Sciatic nerve (tissue), 2 donors: ENCODE measurements at places on chromosomes 1 and 21.

GRCh38 chr1:71273334-71273733 is 192.5 kb upstream of the ZRANB2 start:
- no peak for DNase-seq

GRCh38 chr1:244962130-244962529 is 97.8 kb upstream of the HNRNPU start:
- no peak for DNase-seq

DNA sequence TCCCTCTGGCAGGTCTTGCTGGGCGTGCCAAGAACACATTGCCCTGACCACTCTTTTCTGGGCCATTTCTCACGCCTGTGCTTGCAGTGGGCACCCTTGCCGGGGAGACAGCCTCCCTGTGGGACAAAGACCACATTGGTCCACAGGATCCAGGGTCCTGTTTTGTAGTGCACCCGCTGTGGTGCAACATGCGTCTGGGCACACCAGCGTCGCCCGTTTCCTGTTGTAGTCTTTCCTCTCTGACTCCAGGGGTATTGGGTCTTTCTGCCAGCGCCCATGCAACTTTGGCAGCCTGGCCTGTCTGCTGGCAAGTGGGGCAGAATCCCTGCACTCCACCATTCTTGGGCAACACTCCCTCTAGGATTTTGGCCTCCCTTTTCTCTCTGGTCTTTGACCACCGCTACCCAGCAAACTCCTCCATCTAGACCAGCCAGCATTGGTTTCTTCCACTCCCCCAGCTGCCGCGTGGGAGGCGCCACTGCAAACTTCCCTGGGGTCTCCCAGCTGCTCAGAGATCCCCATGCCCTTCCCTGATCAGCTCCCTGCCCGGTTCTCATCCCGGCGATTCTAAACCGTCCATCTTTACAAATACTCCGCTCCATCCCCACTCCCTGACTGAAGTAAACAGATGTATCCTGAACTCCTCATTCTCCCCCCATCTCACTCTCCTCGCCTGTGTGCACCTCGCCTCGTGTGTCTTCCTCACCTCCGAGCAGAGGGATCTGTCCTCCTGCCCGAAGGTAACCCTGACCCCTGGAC is 1.2 kb upstream of the TPRG1L start:
- no peak for DNase-seq

GRCh38 chr1:158039380-158039779 is 45.9 kb downstream of the KIRREL1 start:
- no peak for DNase-seq

- no peak for DNase-seq
These were observed 660.0 kb downstream of the PTPRC start for GRCh38 chr1:199298825-199299224.

- no peak for DNase-seq
These were observed 186.1 kb downstream of the TRABD2B start for GRCh38 chr1:47810964-47811682.

DNA sequence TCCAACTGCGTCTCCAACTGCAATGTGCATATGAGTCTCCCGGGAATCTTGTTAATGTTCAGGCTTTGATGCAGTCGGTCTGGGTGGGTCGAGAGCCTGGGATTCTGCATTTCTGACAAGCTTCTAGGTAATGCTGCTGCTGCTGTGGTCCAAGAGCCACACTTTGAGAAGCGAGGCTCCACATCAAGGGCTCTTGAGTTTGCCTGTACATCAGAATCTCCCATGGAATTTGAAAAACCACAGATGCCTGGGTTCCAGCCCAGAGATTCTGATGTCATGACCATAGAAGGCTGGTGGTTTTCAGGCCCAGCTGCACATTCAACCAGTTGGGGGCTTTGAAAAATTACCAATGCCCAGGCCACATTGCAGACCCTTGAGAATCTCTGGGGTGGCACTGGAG is 93.9 kb upstream of the TARDBP start:
- DNase-seq = no peak

DNA sequence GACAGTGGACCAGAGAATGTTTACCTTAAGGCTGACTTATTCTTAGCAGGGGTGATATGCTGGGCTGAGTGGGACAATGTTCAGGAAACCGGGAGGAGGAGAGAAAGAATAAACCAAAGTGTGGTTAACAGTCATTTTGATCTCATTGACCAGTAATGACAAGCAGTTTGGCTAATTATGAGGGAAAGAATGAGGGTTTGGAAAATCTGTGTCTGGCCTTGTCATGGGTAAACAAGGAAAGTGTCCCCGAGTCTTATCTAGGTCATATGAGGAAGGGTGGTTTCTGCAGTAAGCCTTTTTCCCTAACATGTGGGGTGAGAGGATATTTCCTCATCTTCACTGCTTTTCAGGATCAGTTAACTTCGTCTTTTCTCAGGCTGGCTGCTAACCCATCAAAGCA is 155.0 kb downstream of the TPR start:
- no peak for DNase-seq

GRCh38 chr1:41740630-41741239 is 178.0 kb downstream of the HIVEP3 start:
- no peak for DNase-seq

DNA sequence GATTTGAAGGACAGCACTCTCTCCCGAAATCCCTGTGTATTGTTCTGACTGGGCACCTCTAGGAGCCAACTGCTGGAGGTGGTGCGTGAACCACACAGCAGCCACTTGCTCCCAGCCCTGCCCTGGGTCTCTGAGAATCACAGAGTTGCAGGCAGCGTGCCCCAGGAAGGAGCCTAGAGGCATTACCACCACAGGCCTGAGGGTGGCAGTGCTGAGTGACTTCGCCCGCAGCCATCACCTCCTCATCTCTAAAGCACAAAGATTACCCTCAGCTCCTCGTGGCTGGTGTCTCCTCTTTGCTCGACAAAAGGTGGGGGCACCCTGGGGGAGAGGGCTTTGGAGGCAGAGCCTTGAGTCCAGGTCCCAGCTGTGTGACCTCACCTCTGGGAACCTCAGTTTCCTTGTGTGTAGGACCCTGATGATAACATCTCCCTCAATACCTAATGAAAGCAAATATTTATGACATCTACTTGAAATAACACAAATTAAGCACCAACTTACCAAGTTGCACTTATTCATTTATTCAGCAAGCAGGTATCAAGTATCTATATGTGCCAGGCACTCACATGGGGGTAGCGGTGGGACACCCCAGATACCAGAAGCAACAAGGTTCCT is 86.3 kb downstream of the VWA5B1 start:
- DNase-seq = no peak

- no peak for DNase-seq
These were observed 2.3 kb downstream of the FUBP1 start for GRCh38 chr1:77976433-77977076.

- DNase-seq = no peak
These were observed 101.0 kb downstream of the POFUT2 start for GRCh38 chr21:45186709-45187108.

DNA sequence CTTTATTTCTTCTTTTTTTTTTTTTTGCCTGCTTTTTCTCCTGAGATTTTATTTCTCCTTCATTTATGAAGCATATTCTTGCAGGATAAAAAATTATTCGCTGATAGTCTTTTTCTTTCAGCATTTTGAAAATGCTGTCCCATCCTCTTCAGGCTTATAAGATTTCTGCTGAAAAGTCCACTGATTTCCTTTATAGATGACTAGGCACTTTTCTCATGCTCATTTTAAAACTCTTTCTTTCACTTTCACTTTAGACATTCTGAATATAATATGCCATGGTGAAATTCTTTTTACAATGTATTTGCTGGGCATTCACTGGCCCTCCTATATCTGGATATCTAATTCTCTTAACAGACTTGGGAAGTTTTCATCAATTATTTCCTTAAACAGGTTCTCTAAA is 25.5 kb upstream of the GTF2B start:
- DNase-seq = no peak

GRCh38 chr1:181257117-181257516 is 168.6 kb downstream of the IER5 start:
- no peak for DNase-seq
